RPMI7951 (cell line): ENCODE measurements at places on chromosomes 5 and 9. TPM values are rescaled to one million over a fixed set of nuclear protein-coding genes. Genes with fewer than 3 reads are reported as not detected.

RAB14 gene
- 25.1 and 34.5 TPM in 2 replicates for total RNA-seq

IL3 gene
- not detected in 2 replicates for total RNA-seq

IL4 gene
- not detected in 2 replicates for total RNA-seq

GPR21 gene
- not detected in 2 replicates for total RNA-seq

PCDHB13 gene
- 2.5 and 2.6 TPM in 2 replicates for total RNA-seq

RETREG1 gene
- 2.8 TPM in 2 replicates for total RNA-seq

SH2D3C gene
- total RNA-seq, result 0.12 and 0.29 TPM in 2 replicates

SCGB3A2 gene
- not detected in 2 replicates for total RNA-seq

RANBP3L gene
- 2.6 and 3.3 TPM in 2 replicates for total RNA-seq

C5orf58 gene
- total RNA-seq, result 0.68 TPM in 1 of 2 replicates, not detected in the other

COL23A1 gene
- total RNA-seq, result 0.12 and 0.39 TPM in 2 replicates

SHB gene
- total RNA-seq, result 10.0 and 10.7 TPM in 2 replicates

ANKRD33B gene
- 0.36 and 0.59 TPM in 2 replicates for total RNA-seq

NEK6 gene
- total RNA-seq, result 23.9 and 27.5 TPM in 2 replicates

TMEM174 gene
- not detected in 2 replicates for total RNA-seq
